Left cardiac atrium (tissue), 4 donors: ENCODE measurements at places on chromosomes 2 and 18. TPM values are rescaled to one million over a fixed set of nuclear protein-coding genes. Genes with fewer than 3 reads are reported as not detected.

- DNase-seq = no peak
Measured at GRCh38 chr2:62604336-62604735, 98.3 kb upstream of the TMEM17 start.

DNA sequence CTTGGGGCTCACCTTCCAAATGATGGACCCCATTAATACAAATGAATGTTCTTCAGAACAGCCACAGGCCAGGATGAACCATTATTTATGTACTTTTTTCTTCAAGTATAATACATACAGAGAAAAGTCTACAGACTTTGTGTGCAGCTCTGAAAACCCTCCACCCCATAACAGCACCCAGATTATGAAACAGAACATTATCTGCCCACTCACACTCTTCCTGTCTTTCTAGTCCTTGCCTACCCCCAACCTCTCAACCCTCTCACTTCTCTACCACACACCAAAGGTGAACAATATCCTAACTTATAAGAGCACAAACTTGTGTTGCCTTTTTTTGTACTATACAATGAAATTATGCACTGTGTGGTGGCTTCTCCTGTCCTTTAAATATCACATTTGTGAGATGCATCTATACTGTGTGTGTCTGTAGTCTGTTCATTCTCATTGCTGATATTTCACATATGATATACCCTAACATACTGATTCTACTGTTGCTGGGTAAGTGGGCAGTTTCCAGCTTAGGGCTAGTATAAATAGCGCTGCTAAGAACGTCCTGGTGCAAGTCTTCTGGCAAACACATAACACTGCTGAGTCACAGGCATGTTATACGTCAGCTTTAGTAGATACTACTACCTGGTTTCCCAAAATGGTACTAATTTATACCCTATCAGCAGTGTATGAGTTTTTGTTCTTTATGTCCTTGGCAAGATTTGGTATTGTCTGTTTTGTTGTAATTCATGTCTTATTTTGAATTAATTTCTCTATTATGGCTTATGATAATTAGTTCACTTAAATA lies 1.0 kb upstream of the NPHP1 start:
- no peak for DNase-seq

DNA sequence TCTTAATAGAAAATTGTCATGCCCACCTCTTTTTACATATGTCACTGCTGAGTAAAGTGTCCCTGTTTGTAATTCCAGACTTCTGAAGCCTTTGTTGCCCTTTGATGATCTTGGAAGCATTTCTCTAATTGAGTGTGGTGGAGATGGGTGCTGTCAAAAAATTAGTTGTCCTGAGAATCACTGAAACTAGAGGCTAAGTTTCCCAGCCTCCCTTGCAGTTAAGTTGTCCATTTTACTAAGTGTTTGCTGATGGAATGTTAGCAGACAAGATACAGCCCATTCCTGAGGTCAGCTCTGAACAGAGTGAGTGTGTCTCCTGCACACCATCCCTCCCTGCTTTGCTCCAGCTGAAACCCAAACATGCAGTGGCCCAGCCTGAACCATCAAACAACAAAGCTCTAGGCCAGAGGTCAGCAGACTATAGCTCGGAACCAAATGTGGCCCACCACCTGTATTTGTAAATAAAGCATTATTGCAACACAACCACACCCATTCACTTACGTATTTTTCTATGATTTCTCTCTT lies 28.1 kb upstream of the TMEM177 start:
- DNase-seq = no peak

DNA sequence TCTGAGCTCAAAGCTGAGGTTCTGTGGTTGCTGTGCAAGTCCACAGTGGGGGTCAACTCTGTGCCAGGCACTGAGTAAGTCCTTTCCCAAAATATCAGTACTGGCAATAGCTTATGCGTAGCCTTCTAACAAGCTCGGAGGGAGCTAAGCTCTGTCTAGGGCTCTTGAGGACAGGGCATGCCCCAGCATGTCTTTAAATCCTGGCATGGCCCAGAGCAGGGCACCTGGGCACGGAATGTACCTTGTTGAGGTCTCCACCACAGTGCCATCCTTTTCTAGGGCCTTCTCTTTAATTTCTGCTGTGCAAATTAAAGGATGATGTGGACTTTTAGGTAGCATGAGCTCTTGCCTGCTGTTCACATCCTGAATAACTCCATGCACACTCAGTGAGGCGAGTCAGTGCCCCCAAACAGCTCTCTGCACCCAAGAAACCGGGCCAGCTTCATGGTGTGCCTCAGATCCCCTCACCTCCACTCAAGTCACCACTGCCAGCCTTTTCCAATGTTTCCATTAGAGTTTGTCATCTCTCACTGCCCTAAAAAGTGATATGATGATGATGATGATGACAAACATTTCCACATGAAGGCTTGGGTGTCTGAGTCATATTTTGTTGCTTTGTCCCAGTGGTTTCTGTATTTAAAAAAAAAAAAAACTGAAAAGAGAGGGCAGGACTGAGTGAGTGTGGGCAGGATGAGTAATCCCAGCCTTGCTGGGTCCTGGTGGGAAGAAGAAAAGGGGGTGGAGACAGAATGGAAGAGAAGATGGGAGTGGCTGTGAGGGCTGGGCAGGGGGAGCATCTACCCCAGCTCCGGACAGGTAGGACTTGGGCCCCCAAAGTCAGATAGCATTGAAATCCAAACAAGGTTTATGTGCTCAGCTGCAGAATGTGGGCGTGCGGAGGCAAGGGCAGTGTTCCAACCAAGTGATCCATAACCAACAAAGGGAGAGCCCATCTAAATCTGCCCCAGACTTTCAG lies 78.9 kb downstream of the ZBTB7C start:
- no peak for DNase-seq

GRCh38 chr2:19899985-19900930 lies 1.5 kb downstream of the TTC32 start:
- DNase-seq = no peak

- DNase-seq = no peak
Measured at GRCh38 chr18:75408554-75409506, 18.7 kb downstream of the SMIM21 start.

FLACC1 gene
- total RNA-seq = 5.7 TPM

PLB1 gene
- total RNA-seq = 6.2 TPM
